DMS53 (cell line): ENCODE measurements at places on chromosomes 6 and 20.
A peak's percentile ranks its signal among the peaks of the same experiment; 100 is the strongest.

GRCh38 chr6:82861121-82861520, 204.5 kb downstream of the UBE3D start:
- no peak for DNase-seq

DNA sequence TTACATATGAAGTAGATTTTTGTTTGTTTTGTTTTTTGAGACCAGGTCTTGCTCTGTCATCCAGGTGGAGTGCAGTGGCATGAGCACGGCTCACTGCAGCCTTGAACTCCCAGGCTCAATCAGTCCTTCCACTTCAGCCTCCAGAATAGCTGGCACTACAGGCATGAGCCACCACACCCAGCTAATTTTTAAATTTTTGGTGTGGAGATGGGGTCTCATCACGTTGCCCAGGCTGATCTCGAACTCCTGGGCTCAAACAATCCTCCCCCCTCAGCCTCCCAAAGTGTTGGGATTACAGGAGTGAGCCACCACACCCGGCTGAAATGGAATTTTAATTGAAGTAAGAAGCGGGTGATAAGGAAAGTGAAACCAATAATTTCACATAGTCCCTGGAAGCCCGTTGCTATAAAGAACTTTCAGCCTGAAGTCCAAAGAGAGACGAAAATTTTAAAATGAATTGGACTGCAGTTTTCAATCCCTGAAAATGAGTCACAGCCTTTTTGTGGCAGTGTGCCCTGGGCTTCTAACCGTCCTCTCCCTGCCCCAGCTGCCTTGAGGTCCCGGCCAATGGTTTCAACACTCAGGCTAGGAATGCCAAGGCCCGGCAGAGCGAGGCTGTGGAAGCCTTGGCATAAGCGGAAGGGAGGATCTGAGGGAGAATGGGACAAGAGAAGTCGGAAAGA, 757 bp downstream of the RAET1E start:
- peak; percentile 7 for DNase-seq

DNA sequence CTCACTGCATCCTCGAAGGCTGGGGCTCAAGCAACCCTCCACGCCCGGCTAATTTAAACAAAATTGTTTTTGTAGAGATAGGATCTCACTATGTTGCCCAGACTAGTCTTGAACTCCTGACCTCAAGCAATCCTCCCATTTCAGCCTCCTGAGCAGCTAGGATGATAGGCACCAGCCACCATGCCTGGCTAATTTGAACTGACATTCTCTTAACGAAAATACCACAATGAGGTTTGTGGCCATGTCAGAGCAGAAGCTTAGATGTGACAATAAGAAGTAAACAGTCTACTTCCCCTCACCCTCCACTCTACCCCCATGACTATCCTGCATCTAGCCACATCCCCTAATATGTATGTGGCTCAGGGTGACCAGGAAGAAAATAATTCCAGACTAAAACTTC, 74.8 kb upstream of the PLCB4 start:
- DNase-seq, result no peak

GRCh38 chr6:14217728-14218518, 100.4 kb downstream of the CD83 start:
- DNase-seq, result peak; percentile 91

DNA sequence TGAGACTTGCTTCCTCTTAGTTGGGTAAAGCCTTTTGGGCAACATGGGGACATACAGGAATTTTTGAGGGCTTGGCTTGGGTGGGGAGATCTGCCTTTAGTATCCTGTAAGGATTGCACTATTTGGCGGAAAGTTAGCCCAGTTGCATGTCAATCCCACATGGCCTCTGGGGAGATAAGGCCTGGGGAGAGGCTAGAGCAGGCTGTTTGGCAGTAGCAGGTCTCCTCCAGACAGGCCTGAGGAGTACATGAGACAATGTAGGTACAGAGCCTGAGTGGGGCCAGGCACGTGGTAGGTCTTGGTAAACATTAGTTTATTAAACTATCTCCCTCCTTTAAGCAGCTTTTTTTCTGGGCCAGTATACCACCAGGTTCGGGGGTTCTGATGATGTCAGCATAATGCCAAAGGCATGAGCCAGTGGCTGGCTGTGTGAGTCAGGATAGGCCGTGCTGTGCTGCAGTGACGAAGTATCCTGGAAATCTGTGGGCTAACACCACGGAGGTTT, 147.9 kb downstream of the VEGFA start:
- DNase-seq, result no peak

DNA sequence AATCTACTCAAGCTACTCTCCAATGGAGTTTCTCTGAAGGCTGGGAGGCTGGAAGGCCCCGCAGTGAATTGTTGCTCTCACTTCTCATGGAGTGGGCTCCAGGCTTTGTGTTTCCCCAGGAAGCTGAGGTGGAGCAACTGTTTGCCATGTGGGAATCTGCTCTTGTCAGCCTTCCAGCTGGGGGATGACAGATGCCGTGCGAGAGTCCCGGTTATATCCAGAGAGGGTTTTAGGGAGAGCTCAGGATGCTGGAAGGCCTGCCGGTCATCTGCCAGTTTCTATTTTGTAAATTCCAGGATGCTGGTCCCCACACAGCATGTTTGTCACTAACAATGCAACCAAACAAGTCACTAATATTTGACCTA, 98.2 kb upstream of the NAA20 start:
- DNase-seq, result no peak

DNA sequence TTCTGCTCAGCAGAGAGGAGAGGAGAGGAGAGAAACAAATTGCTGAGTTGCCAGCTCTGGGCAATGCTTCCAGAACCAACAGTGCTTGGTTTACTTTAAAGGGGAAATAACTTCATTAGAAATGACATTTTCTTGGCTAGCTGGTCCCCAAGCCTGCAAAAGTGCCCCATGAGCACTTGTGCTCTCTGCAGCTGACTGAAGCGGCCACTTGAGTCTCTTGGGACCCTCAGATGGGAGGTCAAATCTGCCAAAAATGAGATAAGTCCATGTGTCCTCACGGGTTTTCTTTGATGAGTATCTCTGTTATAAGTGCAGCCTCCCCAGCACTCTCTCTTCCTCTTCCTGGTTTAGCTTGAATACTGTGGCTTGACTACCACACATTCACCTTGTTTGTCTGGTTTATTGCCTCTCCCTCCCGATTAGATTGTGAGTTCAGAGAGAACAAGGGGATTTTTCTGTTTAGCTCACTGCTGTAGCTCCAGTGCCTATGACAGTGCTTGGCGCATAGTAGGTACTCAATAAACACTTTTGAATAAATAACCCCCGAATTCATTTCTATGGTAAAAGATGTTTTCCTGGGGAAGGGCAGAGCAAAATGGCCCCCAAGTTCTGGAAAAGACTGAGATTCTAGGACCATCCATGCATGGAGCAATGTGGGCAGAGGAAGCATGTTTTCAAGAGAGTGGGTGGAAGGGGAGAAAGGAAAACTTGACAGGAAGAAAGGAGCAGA, 7.0 kb upstream of the RIN2 start:
- DNase-seq, result no peak

- peak; percentile 55 for DNase-seq
Measured at GRCh38 chr20:3767110-3767426, 485 bp downstream of the ADISSP start.

DNA sequence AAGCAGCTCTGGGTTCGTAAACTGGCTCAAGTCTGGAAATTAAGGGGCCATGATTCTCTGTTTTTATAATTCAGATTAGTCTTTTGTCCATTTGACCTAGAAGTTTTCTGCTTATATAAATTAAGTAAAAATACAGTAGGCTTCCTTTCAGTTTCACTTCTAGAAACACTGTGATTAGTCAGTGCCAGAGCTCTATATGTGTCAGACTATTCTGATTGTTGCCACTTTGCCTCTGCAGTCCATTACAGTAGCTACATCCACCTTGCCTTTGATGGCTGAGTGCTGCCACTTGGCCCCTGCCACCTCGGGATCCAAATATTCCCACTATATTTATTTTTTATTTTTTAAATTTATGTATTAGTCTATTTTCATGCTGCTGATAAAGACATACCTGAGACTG, 7.9 kb downstream of the ZC2HC1B start:
- DNase-seq, result no peak

DNA sequence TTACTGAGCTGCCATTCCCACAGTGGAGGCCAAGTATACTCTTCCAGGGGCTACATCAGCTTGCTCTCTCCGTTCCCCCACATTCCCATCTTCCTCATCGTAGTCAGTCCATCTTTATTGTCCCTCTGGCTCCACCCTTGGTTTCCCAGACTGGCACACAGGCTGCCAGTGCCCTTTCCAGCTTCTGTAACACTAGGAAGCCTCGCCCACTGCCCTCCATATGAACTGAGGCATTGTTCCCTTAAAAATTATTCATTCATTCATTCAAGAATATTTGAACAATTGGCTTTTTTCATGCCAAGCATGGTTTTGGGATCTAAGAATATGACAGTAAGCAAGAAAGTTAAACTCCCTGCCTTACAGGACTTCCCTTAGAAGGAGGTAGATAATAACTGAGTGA, 14.3 kb downstream of the ROS1 start:
- DNase-seq, result no peak

- DNase-seq, result no peak
Measured at GRCh38 chr6:166724576-166724975, 97.5 kb upstream of the RPS6KA2 start.

DNA sequence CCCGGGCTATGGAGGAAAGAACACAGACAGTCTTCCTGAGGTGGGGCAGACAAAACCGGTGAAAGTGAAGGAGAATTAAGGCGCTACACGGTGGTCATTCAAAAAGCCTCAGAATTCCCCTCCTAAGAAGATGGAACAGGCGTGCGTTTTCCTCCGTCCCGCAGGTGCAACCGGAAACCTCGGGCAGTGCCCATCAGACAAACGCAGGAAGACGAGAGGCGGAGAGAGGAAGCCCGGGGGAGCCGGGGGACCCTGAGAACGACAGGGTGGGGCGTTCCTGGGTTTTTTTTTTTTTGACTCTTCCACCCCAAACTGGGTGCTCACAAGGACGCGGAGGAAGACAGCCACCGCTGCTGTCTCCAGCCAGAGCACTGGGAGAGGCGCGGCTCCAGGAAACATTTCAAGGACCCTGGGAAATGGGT, 25.4 kb downstream of the TTLL2 start:
- peak; percentile 66 for DNase-seq

GRCh38 chr6:13539572-13539971, 34.8 kb upstream of the SIRT5 start:
- no peak for DNase-seq

DNA sequence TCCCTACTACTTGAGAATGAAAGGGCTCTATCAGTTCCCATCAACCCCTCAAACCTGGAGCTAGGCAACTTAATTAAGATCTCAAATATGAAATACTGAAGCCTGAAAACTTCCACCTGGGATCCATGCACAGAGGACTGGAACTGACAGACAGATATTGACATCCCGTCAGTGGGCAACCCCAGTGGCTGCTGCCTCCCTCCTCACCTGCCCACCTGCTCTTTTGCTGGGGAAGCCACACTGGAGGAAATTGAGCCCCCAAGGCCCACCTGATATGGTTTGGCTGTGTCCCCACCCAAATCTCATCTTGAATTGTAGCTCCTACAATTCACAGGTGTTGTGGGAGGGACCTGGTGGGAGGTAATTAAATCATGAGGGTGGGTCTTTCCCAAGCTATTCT, 192.8 kb downstream of the LRFN2 start:
- DNase-seq, result no peak

GRCh38 chr6:14129575-14129974, 12.0 kb downstream of the CD83 start:
- DNase-seq, result peak; percentile 53

DNA sequence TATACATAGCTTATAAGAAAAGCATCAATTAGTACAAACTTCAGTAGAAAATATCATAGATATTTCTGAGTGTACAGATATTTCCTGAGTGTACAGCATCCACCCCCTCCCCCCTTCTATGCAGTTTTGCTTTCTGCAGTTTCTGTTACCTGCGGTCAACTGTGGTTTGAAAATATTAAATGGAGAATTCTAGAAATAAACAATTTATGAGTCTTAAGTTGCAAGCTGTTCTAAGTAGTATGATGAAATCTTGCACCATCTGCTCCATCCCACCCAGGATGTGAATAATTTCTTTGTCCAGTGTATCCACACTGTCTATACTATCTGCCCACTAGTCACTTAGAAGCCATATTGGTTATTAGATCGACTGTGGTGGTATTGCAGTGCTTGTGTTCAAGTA, 15.8 kb upstream of the GPR63 start:
- no peak for DNase-seq

DNA sequence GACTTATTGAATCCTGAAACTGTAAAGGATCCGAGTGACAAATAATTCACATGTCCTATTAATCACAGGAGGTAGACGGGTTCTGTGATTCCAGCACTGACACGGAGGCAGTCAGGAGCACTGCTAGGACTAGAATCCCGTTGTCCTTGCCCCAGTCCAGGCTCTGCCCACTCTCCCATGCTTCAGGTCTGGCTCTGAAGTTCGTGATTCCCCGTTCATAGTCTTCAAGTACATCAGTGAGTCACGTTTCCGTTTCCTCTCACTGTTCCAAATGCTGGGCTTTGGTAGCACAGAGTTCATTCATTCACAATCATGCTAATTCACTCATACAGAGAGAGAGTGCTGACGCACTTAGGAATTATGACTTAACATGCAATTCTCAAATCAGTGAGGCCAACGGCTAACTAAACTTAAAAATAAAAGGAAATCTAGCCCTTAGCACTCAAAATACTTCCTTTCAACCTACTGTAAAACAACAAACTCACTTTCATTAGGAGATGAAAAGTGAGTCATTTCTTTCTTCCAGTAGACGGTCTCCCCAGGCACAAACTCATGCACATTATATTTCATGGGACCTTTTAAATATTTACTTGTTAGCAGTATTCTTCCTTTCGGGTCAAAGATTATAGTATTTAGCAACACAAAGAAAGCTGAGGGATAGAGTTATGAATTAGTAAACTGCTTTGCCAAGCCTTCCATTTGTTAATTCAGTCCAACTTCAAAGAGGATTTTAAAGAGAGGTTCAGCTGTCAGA, 94.0 kb upstream of the NHSL1 start:
- peak; percentile 44 for DNase-seq

DNA sequence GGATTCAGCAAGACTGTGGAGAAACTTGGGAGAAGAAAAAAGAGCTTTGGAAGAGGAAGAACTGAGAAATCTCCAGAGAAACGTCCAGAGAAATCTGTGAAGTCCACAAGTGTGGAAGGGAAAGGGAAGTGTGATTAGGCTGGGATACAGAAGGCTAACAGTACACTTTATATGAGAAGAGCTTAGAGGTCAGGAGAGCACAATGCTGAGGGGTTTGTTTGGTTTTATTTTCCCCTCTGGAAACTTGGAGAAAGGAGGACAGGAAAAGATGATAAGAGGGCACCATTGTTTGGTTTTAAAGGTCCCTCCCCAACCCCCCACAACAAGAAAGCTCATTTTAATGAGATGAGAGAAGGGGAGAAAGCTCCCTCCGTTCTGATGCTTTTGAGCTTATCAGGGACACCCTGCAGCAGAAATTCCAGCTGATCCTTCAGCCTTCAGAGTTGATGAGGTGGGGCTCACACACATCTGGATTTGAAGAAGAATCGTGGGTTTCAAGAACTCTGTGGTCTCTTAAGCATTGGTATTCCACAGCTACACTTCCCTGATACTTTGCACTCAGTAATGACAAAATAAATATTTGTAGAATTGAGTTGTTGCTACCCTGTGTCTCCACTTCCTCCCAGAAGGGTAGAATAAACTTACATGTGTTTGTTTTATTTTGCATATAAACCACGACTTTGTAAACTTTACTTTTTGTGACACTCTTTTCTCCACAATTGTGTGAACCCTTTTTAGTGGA, 1.9 kb downstream of the NT5E start:
- peak; percentile 26 for DNase-seq
